GM19239 (cell line): ENCODE measurements at places on chromosomes 5 and 9.

GRCh38 chr5:78895616-78896015 is 89.5 kb downstream of the ARSB start:
- DNase-seq, result no peak

- DNase-seq, result no peak
Observed at GRCh38 chr5:544675-545355, 20.6 kb upstream of the SLC9A3 start.

DNA sequence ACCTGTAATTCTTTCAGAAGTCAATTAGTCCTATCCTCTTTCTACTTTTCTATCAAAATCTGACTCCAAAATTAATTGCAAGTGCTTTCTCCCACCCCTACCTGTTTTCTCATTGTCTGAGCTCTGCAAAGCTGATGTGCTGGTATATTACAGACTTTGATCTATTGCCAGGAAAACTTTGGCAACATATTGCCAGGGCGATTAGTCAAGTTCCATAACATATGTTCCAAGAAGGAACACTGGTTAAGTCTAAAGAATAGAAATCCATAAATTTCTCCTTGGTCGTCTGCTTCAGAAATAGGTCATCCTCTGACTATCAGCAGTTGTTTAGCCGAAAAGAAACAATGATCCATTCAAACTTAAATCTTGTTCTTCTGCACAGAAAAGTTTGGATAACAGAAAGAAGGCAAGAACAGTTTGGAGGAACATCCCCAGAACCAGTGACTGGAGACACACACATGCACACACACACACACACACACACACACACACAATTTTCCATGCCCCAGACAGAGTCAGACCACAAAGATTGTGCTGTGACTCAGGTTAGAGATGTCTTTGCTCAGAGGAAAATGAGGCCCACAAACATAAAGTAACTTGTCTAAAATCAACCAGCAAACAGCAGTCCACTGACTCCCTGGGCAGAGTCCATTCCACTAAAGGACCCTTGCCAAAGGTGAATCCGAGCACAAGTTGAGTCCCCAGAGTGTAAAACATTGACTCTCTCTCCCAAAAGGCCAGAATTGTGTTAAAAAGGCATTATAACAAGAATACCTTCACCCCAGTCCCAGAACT is 202.1 kb downstream of the DEPDC1B start:
- no peak for DNase-seq

GRCh38 chr5:19266791-19267190 is 721.2 kb downstream of the CDH18 start:
- no peak for DNase-seq

DNA sequence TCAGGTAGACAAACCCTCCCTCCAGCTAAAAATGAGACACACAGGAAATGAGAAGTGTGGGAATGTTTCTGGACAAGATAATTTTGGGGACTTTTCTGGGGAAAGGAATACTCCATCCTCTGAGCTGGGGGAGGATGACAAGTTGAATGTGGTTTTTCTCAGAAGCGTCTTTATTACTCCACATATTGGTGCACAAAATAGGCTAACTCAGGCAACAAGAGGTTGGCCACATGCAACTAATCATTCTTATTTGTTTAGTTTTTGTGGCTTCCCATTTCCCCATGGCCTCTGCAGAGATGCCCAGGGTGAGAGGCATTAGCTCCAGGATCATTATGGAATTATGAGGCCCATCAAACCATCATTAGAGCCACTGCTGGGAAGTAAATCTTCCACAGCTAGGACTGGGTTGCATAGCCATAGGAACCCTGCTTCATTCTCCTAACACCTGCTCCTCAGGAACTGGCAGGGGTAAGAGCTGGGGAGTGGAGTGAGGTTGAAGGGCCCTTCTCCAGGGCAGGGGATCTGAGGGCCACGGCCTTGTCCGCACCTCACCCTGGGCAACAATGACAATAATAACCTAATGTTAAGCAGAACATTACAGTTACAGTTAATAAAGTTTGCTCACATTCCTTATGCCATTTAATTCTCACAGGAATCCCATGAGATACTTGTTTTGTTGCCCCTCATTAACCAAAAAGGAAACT is 9.3 kb upstream of the SIL1 start:
- DNase-seq, result no peak
